ENCODE measurements at places on chromosomes 5 and 9.

DNA sequence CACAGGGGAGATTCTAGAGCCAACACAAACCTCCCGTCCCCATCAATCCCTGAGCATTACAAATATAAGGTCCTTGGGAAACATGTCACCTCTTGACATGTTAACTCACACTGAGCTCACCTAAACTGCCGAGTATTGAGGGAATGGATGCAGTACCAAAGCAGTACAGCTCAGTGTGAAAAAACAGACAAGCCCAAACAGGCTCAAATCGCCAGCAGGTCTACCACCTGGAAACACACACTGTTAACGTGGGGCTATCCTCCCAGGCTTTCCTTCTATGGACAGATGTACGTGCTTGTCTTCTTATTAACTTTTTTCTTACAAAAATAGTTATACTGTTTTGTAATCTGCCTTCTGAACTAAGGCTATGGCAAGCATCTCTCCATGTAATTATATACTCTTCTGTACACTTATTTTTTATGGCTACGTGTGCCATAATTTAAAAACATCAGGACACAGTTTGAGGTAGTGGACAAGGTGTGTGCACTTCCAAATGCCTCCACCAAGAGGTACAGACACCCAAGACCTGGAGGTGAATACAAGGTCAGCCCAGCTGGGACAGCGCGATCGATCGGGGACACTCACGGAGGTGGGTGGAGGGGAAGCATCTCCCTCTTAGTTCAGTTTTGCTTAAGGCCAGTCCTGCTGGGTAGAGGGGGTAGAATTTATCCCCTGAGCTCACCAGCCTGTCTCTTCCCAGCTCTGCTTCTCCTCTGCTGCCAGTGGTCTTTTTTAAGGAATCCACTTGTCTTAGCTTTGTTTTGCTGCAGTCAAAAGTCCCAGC is 76.5 kb downstream of the DAP start:
- DNase-seq = no peak

GRCh38 chr5:108145351-108145750 is 236.5 kb downstream of the FBXL17 start:
- DNase-seq = no peak

DNA sequence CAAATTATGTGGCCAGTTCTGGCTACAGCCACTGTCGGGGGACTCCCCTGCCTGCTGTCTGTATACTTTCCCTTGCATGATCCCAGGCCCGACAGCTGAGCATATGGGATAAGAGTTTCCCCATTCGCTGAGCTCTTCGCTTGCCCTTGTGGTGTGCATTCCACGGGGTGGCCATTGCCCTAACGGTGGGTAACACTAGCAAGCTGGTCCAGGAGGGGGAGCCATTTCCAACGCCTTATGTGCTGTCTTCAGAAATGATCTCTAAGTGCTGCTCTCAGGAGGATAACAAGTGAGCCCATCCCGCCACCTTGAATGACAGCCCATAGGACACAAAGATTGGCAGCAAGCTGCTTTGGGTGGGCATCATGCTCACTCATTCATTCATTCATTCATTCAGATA is 190.9 kb downstream of the FSTL4 start:
- DNase-seq = peak; percentile 70

DNA sequence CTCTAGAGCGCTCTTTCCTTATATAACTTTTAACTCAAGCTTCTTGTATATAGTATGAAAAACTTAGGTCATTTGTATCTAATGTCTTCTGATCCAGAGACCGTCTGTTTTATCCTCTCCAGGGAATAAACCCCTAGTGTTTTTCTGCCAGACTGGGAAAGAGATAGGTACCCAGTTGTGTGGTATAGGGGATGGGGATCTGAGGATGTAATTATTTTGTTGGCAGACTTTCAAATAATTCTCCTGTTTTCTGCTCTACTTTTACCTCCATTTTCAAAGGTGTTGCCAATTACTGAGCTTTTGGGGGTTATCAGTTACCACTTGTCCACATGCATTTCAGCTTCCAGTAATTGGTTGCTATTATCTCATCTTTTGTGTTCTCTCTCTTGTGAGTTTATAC is 17.9 kb downstream of the CCDC171 start:
- DNase-seq = no peak

DNA sequence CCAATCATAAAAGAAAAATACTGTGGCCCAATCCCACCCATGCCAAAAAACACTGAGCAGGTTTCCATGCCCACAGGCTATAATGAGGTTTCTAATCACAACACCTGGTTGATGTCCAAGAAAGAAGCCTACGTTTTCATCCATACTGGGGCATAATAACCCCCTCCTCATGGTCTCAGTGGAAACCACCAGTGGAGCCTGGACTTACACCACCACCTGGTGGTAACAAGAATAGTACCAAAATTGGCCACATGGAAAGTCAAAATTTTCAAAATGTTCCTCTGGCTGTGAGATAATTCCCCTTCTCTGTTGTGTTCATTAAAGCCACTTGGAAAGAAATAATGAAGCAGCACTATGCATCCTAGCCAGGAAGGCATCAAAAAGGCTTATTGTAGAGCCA is 687.3 kb upstream of the ST8SIA4 start:
- no peak for DNase-seq

GRCh38 chr5:87829217-87829551 is 416.5 kb upstream of the CCNH start:
- DNase-seq = no peak

GRCh38 chr5:35785601-35786085 is 71.0 kb upstream of the IL7R start:
- no peak for DNase-seq

DNA sequence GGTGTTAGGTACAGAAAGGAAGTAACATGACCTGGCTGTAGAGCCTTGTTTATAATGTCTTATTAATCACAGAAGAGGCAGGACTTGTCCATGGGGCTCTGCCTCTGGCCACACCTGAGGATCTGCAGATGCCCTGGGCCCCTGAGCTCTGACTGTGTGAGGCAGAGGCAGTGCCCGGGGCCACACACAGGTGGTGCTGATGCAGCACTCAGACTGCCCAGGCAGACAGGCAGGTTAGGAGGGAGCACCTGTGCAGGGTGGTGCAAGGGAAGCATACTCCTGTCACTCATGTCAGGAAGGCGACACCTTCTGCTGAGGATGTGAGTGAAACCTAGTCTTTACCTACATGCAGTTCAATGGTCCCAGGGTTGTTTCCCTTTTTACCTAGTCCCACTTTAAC is 88.7 kb downstream of the CFAP90 start:
- no peak for DNase-seq

DNA sequence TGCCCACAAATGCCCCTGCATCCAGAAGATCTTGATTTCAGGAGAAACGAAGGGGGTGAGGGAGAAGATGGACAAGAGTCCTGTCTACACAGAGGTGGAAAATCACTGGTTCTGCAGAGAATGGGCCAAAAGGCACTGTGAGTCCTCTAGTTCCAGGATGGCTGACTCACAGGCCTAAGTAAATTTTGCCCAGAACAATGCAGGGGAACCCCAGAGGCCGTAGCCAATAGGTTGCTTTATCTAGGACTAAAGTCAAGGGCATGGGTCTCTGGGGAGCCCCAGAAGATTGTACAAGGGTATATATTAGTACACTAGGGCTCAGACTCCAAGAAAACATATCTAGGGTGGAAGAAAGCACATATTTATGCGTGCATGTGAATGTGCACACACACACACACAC is 98.0 kb downstream of the SLIT3 start:
- no peak for DNase-seq

DNA sequence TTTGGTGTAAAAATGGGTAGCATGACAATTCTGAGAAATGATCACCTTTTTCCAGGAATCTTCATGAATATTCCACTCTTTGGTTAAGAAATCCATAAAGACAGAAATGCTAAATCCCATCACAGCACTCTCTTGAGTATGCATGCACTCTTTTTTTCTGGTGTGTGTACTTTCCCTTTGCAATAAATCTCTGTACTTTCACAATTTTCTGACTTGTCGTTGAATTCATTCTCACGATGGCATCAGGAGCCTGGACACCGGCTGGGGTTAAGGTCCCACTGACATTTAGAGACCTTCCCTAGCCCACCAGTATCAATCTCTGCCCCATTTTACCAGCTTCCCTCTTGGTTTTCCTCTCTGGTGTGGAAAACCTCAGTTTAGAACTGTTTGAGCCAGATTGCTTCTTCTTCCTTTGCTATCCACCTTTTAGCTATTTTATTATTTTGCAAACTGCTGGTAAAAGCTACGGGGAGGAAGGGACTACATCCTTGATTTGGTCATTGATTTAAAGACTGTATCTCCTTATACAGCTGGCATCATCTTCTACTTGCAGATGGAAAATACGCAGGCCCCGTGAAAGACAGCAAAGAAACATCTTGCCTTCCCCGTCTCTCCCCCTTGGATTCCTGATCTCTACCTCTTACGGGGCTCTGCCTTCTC is 59.9 kb upstream of the ZFR start:
- no peak for DNase-seq

- DNase-seq = no peak
Measured at GRCh38 chr5:43244823-43245565, 53.0 kb downstream of the NIM1K start.

GRCh38 chr9:101463397-101463796 is 27.8 kb upstream of the ALDOB start:
- no peak for DNase-seq

- DNase-seq = no peak
Measured at GRCh38 chr9:32552172-32552872, at the start of the genes SMIM27 and TOPORS. Gene SMIM27 (plus strand): TSS chr9:32552327. CDS start chr9:32552435, 108 bp downstream. Gene TOPORS (minus strand): TSS chr9:32552586. CDS start chr9:32552436, 150 bp downstream.

GRCh38 chr5:136511046-136511445 is 145.7 kb upstream of the TRPC7 start:
- DNase-seq = no peak

- no peak for DNase-seq
Measured at GRCh38 chr5:54310433-54311175, at the start of gene ARL15. Gene ARL15 (minus strand): TSS chr5:54310573.

DNA sequence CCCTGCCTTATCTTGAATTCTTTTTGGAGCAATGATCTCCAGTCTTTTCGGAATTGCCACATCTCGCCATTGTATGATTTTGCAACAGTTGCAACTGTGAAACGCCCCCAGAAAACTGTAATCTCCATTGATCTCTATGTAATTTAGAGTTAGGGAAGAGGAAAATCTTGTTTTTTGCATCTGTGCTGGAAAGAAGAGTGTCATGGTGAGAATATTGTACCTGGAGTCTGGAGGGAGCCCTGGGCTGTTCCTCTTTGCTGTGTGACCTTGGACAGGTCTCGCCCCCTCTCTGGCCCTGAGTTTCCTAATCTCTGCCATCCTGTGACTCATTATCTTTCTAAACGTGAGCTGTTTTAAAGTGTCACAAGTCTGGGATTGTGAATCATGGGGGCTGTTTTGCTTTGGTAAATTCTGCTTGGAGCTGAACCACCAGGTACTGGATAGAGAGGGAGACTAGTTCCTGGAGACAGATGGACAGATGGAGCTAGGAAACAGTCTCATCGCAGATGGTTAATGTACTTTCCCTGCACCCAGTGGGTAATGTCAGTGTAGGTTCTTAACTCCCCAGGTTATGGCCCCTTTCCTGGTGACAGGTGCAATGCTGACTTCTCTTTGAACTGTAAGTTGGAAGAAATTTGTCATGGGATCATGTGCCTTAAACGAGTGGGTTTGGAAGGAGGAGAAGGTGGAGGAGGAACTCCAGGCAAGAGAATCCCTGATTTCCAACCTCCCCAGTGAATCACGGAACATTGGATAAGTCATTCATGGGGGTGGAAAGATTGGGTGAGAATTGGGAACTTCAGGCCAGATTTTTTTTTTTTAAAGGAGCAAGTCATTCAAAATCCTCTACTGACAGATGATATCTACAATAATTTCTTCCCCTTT is 19.6 kb downstream of the PPARGC1B start:
- no peak for DNase-seq

DNA sequence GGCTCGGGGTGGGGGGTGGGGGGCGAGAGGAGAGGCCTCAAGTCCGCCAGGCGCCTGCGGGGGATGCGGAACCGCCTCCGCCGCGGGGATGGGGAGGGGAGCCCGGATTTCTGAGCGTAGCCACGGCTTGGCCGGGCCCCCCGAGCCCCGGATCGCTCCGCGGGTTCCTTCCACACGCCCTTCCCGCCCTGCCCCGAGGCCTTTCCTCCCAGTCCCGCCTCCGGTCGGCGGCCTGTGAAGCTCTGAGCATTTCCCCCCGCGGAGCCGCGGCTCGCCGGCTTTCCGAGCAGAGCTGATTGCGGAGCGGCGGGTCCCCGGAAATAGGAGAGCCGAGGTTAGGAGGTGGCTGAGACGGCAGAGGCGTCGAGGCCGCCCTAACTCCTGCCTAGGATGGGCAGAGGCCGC is 6.1 kb downstream of the IRX4 start:
- no peak for DNase-seq

DNA sequence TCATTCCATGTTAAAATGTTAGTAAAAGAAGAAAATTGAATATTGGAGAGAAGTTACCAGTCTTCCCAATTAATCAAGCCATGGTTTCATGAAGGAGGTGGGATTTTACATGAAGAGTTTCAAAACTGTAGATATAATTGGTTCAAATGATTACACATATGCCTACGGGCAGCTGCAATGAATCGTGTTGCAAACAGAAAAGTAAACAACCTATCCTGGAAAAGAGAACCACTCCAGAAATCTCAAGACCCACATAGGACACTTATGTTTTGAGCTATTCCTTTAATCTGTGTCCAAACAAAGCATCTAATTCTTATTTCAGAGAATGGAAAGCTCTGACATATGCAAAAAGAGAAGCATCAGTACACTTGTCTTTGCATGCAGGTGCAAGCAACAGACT is 340.2 kb downstream of the NDUFS4 start:
- no peak for DNase-seq

DNA sequence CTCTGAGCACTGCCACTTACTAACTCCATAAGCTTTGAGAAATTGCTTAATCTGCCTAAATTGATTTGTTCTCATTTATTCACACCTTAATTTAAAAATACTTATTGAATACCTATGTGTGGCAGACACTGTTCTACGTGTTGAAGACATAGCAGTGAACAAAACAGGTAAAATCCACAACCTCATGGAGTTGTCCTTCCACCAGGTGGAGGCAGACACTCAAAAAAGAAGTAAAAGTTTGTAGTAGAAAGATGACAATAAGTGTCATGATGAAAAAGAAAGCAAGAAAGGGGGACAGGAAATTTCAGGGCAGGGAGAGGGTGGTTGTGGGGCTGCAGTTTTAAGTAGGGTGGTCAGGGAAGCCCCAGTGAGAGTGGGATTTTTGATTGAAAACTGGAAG is 94.9 kb downstream of the SREK1 start:
- DNase-seq = no peak

- no peak for DNase-seq
Measured at GRCh38 chr9:7097785-7098752, 340.3 kb downstream of the KDM4C start.

DNA sequence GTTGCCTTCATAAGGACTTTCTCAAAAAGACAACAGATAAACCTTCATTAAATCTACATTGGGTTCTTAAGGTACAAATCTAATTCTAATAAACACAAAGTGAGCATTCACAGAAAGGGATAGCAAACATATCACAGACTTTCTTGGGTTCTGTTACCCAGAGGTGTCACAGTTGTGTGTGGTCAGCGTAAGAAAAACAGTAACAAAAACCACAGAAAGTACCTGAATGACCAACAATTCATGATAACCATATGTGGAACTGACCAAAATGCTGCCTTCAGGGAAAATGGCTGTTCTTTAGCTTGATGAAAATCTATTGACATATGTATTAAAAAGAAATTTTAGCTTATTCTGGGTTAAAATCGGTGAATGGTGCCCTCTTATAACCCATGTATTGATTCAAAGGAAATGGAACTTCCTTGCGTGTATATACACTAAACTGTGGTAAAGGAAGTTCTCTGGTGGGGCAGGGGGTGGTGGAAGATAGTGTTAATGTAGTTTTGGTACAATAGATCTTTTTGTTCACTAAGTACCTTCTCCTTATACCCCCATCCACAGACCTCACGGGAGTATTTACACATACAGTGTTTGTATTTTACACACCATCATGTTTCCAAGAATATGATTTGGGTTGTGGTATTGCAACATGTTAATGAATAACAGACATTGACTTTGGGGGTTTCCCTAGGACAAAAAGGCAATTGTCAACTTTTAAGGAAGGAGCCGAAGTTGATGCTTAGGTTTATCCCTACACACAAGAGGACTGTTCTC is 152.5 kb downstream of the APBA1 start:
- no peak for DNase-seq

Measured in vagina (tissue), 2 donors.